Activated CD8-positive, alpha-beta memory T cell treated with anti-CD3 and anti-CD28 coated beads, Interleukin-2, amount 10 ng/mL, durations not matched to agents 7 days and 5 days (primary cell): ENCODE measurements at places on chromosomes 12 and 14.

GRCh38 chr12:14256555-14257169 lies 108.8 kb upstream of the ATF7IP start:
- H3K36me3 ChIP-seq = peaks cover 25% of the 10 kb centered on the region
- H3K4me1 ChIP-seq = peaks cover 49% of the 10 kb centered on the region
- H3K27me3 ChIP-seq = no peaks in the 10 kb centered on the region

- no peak overlapping the region for H3K4me3 ChIP-seq
- peaks cover 52% of the 10 kb centered on the region for H3K36me3 ChIP-seq
- no peak for DNase-seq
Observed at GRCh38 chr14:24198814-24199524, 3.7 kb upstream of the TM9SF1 start.

GRCh38 chr14:102711946-102712345 lies 65.3 kb upstream of the TRAF3 start:
- H3K27ac ChIP-seq = no peak overlapping the region
- peaks cover 11% of the 10 kb centered on the region for H3K36me3 ChIP-seq
- DNase-seq = no peak
- no peaks in the 10 kb centered on the region for H3K27me3 ChIP-seq

DNA sequence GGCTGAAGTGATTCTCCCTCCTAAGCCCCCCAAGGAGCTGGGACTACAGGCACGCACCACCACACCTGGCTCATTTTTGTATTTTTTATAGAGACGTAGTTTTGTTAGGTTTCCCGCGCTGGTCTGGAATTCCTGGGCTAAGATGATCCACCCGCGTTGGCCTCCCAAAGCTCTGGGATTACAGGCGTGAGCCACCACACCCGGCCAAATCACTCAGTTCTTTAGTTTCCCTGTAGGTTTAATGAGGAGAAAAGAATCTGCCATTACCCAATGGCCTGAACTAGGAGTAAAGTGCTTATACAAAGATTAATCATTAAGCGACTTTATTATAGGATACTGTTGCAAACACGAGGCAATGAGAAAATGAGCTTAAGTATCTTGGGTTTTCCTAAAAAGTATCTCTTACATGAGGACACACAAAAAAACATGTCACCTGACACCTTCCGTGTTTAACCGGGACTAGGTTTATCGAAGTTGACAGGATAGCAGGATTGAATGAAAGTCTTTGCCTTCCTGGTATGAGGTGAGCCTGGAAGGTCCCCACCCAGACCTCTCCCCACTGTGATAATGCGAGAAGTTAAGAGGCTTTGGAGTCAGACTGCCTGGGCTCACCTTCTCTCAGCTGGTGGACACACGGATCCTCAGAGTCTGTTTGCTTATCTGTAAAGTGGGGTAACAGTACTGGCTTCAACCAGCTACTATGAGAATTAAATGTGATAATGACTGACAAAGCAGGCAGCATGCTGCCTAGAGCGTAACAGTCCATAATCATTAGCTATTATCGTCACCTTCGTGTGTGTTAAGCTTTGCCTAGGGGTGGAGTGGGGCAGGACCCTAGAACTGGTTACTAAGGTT lies 133.5 kb upstream of the KRAS start:
- peaks cover 19% of the 10 kb centered on the region for H3K36me3 ChIP-seq
- no peak for DNase-seq
- peaks cover 68% of the 10 kb centered on the region for H3K4me1 ChIP-seq

DNA sequence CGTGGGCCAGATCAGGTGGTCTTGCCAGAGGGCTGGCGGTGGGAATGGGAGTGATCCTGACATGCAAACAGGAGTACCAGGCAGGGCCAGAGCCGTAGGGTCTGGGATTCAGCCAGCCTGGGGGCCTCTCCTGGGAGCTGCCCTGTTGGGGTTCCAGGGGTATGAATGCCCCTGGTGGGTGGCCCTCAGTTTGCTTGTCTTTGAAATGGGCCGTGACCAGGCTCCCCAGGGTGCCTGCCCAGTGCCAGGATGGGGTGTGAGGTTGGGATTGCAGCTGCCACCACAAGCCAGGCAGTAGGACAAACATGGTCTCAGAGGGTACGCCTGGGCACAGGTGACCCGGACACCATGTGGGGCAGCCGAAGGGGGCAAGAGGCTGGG lies 168.8 kb downstream of the KIF26A start:
- no peak for DNase-seq
- no peak overlapping the region for H3K4me3 ChIP-seq
- no peaks in the 10 kb centered on the region for H3K4me1 ChIP-seq
- no peaks in the 10 kb centered on the region for H3K27me3 ChIP-seq

GRCh38 chr14:70842851-70843462 lies 33.6 kb upstream of the MAP3K9 start:
- H3K27me3 ChIP-seq = peaks cover 4% of the 10 kb centered on the region
- no peaks in the 10 kb centered on the region for H3K36me3 ChIP-seq
- no peak for DNase-seq
- no peaks in the 10 kb centered on the region for H3K4me1 ChIP-seq
- no peak overlapping the region for H3K4me3 ChIP-seq

DNA sequence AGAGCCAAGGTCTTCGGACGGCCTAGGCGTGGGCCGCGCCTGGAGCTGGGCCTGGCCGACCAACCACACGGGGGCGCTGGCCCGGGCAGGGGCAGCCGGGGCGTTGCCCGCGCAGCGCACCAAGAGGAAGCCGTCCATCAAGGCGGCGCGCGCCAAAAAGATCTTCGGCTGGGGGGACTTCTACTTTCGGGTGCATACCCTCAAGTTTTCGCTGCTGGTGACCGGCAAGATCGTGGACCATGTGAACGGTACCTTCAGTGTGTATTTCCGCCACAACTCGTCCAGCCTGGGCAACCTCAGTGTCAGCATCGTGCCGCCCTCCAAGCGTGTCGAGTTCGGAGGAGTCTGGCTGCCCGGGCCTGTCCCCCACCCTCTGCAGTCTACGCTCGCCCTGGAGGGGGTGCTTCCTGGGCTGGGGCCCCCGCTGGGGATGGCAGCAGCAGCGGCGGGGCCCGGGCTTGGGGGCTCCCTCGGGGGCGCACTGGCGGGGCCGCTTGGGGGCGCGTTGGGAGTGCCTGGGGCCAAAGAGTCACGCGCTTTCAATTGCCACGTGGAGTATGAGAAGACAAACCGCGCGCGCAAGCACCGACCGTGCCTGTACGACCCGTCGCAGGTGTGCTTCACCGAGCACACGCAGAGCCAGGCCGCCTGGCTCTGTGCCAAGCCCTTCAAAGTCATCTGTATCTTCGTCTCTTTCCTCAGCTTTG lies 4.4 kb upstream of the SHMT2 start:
- peak overlapping the region; percentile 62 for H3K4me3 ChIP-seq
- peak overlapping the region; percentile 71 for H3K27ac ChIP-seq

DNA sequence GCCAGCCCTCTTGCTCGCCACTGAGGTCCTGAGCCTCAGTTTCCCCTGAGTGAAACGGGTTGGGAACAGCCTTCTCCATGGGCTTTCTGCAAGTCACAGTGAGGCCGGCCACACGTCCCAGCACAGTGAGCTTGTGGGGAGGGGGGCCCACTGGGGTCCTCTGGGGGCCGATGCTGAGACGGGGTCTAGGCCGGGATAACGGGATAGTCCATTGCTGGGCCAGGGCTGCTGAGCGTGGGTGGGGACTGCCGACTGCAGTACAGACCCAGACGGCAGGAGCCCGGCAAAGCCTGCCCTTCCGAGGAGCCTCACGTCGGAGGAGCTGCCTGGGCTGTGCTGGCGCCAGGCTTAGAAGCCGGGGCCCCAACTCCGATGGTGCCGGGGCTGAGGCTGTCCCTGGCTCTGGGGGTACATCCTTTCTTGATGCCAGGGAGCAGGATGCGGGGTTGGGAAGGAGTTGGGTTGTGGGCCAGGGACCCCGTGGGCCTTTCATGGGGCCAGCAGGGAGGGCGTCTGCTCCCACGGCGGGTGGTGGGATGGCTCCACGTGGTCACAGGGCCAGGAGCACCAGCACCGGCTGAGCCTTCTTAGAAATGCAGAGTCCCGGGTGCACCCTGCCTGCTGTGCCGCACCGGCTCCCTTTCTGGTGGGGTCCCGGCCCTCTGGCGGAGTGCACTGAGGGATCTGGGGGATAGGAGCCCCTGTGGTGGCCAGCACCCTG lies 24.2 kb downstream of the NOC4L start:
- H3K27me3 ChIP-seq = peaks cover 14% of the 10 kb centered on the region
- DNase-seq = no peak
- H3K36me3 ChIP-seq = no peaks in the 10 kb centered on the region
- peaks cover 18% of the 10 kb centered on the region for H3K4me1 ChIP-seq

DNA sequence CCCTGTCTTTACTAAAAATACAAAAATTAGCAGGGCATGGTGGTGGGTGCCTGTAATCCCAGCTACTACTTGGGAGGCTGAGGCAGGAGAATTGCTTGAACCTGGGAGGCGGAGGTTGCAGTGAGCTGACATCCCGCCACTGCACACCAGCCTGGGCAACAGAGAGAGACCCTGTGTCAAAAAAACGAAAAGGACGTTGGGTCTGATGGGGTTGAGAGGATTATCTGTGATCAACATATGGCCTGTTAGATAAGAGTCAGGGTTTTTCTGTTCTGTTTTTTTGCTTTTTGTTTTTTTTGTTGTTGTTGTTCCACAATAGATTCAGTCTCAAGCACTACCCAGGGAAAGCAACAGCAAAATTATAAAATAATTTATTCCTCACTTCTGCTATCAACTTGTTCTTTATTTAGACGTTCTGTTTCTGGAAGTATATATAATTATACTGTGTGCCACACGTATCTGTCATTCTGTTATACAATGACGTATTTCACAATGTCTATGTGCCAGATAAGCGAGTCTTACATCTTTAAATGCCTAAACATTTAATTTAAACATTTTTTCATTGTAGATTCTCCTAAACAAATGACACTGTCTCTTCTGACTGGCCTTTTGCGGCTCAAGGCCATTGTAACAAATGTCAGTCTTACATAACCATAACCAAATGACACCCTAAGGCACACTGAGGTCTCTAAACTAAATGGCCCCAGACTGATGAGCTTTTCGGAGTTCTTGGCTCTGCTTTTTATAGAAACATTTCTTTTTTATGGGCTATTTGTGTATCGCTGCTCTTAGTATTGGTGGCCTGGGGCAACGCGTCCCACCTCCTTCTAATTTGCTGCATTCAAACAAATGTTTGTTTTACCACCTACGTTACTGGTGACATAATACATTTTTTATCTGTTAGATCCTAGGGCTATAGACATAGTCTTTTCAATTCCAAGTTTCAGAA lies 7.2 kb upstream of the P2RX4 start:
- H3K27me3 ChIP-seq = no peaks in the 10 kb centered on the region
- no peaks in the 10 kb centered on the region for H3K36me3 ChIP-seq
- H3K4me1 ChIP-seq = peaks cover 17% of the 10 kb centered on the region
- no peak overlapping the region for H3K27ac ChIP-seq

- no peak overlapping the region for H3K27ac ChIP-seq
- H3K36me3 ChIP-seq = no peaks in the 10 kb centered on the region
- no peaks in the 10 kb centered on the region for H3K27me3 ChIP-seq
- no peak overlapping the region for H3K4me3 ChIP-seq
- H3K4me1 ChIP-seq = no peaks in the 10 kb centered on the region
- DNase-seq = no peak
Observed at GRCh38 chr12:18456344-18456743, 195.0 kb downstream of the PIK3C2G start.

GRCh38 chr14:52860209-52860608 lies 68.8 kb upstream of the GNPNAT1 start:
- peaks cover 1% of the 10 kb centered on the region for H3K36me3 ChIP-seq
- H3K4me1 ChIP-seq = no peaks in the 10 kb centered on the region
- no peak overlapping the region for H3K27ac ChIP-seq

DNA sequence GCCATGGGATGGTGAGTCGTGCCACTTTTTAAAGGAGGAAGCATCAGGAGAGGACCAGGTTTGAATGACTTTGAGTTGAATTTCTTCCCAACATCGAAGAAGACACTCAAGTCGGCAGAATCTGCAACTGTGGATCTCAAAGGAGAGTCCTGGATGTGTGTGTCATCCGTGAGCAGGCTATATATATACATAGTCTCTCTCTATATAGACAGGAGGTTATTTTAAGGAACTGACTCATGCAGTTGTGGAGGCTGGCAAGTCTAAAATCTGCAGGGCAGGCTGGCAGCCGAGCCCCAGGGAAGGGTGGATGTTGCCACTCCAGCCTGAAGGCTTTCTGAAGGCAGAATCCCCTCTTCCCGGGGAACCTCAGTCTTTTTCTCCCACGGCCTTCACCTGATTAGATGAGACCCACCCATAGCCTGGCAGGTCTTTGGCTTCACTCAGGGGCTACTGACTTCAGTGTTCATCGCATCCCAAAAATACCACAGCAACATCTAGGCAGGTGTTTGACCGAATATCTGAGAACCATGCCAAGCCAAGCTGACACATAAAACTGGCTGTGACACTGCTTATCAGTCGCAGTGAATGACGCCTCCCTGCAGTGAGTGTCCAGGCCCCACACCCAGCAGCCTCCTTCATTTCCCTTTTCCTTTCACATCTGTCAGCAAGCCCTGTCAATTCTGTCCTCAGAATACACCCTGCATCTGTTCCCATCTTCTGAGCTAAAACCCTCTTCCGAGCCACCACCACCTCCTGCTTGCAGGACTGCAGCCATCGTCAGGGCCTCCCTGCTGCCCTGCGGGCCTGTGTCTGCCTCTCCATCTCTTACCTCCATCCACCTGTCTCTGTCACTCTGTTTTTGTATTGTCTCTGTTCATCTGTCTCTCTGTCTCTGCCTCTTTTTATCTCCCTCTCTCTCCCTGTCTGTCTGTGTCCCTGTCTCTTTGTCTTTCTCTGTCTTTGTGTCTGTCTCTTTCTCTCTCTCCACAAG lies 54.0 kb downstream of the ZNF664 start:
- H3K36me3 ChIP-seq = no peaks in the 10 kb centered on the region
- H3K4me1 ChIP-seq = no peaks in the 10 kb centered on the region
- no peak overlapping the region for H3K4me3 ChIP-seq
- H3K27ac ChIP-seq = no peak overlapping the region

GRCh38 chr12:54008260-54008552 lies 579 bp upstream of the HOXC8 start:
- no peak overlapping the region for H3K27ac ChIP-seq
- no peak overlapping the region for H3K4me3 ChIP-seq

DNA sequence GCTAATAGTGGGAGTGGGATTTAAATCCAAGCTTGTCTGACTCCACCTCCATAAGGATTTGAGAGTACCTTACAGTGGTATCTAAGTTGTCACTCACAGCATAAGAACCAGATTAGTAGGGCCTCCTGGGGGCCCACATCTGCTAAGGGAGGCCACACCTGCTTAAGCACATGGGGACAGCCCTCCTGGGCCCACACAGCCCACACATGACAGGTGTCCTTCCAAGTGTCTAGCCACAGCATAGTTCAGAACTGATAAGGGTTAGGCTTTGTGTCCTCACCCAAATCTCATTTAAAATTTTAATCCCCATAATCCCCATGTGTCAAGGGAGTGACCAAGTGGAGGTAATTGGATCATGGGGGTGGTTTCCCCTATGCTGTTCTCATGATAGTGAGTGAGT lies 186.0 kb upstream of the HMGA2 start:
- no peaks in the 10 kb centered on the region for H3K36me3 ChIP-seq
- no peak overlapping the region for H3K4me3 ChIP-seq
- no peak overlapping the region for H3K27ac ChIP-seq
- DNase-seq = no peak
- H3K27me3 ChIP-seq = no peaks in the 10 kb centered on the region
